ENCODE measurements at places on chromosomes 7 and 10. TPM values are rescaled to one million over a fixed set of nuclear protein-coding genes. Genes with fewer than 3 reads are reported as not detected.

GRCh38 chr10:43308986-43309385, 42.1 kb upstream of the RASGEF1A start:
- DNase-seq = peak; percentile 15

GRCh38 chr10:4784667-4785333, 41.2 kb upstream of the AKR1E2 start:
- DNase-seq = no peak

DNA sequence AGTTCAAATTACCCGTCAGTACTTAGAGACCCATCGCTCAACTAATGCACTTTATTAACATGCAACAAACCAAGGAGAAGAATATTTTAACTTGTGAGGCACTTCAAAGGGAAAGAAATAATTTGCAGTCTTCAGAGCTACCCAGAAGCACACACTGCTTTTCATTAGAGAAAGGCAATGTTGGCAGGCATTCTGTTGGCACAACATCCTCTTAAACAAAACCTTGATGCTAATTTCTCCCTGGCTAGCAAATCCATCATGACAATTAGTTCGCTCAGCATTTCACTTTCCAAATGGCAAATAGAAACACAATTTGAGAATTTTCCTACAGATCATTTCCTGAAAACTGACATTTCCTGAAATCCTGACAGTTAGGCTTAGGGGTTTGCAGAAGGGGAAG, 155.6 kb upstream of the FAM13C start:
- no peak for DNase-seq

GRCh38 chr7:4003503-4003902, 678.6 kb upstream of the FOXK1 start:
- no peak for DNase-seq

DNA sequence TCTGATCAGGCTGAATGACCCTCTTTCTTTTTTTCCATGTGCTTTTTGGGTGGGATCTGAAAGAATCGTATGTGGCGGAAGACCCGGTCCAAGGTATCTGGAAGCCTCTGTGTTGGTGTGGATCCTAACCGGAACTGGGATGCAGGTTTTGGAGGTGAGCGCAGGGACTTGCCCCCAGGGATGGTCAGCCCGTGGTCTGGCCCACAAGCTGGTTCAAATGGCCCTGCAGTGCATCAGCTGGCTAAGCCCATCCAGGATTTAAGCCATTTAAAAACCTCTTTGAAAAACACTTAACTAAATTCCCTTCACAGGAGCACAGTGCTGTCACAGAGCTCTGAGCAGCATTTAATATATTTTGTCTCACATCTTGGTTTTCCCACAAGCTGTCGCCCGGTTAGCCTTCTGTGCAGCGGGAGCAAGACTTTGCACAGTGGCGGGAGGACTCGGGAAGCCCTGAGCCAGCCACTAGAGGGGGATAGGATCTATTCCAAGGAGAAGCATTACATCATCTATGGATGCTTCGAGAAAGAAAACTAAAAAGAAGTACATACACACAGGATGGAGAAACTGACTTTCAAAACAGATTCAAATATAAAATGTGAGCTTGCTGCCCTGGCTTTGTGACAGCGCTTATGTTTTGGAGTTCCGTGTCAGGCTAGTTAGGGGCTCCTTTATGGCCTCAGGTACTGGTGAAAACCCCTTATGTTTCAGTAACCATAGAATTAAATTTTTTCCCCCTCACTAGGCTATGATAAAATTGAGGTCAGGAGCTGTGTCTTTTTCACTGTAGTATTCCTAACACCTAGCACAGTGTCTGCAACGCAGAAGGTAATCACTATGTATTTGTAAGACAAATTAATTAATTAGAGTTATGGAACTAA, 11.3 kb downstream of the CPA2 start:
- peak; percentile 77 for DNase-seq

GRCh38 chr7:86848226-86848625, 204.5 kb downstream of the GRM3 start:
- no peak for DNase-seq

GRCh38 chr10:86036544-86036831, 330.1 kb downstream of the GRID1 start:
- DNase-seq = no peak

DNA sequence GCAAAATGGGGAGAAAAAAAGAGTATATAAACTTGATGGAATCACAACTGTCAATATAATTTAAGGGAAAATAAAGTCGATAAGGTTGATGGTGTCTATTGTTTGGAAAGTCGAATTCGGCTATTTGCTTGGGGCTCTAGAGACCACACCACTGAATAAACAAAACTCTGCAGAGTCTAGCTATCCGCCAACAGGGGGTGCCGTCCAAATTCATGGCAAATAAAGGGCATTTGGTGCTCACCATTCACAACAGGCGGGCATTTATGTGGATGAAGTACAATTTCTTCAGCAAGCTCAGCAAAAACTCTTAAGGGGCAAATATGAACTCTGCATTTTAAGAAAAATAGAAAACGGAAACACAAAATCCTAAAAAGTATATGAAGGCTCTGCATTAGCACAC, 23.3 kb downstream of the CD36 start:
- DNase-seq = peak; percentile 7

DNA sequence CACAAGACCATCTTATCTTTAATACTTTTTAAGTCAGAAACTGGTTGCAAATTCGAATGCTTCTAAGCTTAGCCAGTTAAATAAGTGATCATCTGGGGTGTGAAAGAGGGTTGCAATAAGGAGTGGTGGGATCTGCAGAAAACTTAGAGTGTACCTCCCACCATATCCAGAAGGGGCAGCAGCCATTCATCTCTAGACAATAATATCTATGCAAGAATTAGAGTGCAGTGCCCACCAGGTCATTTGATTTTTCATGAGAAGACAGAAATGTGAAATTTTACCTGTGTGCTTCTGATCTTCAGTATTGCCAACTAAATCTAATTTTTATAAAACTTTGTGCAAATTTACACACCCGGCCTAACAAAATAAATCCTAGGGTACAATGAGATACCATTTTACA, 127.2 kb upstream of the SP4 start:
- DNase-seq = no peak

GRCh38 chr10:17453373-17454091, 863 bp downstream of the ST8SIA6 start:
- peak; percentile 54 for DNase-seq

- DNase-seq = peak; percentile 24
These were observed 9.7 kb upstream of the BICC1 start for GRCh38 chr10:58502956-58503355.

GRCh38 chr7:79091661-79092060, 361.8 kb downstream of the MAGI2 start:
- peak; percentile 45 for DNase-seq

GRCh38 chr7:27155816-27156507, 513 bp downstream of the HOXA7 start:
- DNase-seq = peak; percentile 78

GRCh38 chr7:132655131-132655727, 79.0 kb upstream of the PLXNA4 start:
- peak; percentile 8 for DNase-seq

GRCh38 chr10:97291357-97292096, 910 bp downstream of the ARHGAP19 start:
- DNase-seq = peak; percentile 36

GRCh38 chr10:43980313-43980712, 331.6 kb upstream of the ZNF32 start:
- DNase-seq = no peak

DNA sequence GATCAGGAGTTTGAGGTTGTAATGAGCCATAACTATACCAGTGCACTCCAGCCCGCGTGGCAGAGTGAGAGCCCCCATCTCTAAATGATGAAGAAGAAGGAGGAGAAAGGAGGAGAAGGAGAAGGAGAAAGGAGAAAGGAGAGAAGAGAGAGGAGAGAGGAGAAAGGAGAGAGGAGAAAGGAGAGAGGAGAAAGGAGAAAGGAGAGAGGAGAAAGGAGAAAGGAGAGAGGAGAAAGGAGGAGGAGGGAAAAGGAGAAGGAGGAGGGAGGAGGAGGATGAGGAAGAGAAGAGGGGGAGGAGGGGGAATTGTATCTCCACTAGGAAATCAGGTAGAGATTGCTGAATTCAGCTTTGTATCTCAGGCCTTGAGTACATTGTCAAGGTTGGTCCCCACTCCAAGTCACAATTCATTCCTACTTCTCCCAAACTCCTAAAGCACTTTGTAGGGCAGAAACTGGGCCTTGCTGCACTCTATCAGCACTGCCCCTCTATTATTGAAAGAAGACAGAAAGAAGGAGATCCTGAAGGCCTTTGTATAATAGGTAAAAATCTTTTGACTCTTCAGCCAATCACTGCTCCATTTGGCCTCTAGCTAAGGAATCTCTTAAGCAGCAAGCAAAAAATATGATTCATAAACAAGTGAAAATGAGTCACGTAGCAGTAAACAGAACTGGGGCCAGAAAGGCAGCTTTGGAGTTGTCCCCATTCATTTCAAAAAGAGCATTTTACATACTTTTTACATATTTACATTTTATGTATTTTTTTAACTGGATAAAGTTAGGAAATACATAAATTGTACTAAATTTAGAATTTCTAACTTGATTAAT, 178.0 kb downstream of the IMMP2L start:
- peak; percentile 73 for DNase-seq

GRCh38 chr10:109853921-109854320, 69.4 kb downstream of the XPNPEP1 start:
- DNase-seq = no peak

DNA sequence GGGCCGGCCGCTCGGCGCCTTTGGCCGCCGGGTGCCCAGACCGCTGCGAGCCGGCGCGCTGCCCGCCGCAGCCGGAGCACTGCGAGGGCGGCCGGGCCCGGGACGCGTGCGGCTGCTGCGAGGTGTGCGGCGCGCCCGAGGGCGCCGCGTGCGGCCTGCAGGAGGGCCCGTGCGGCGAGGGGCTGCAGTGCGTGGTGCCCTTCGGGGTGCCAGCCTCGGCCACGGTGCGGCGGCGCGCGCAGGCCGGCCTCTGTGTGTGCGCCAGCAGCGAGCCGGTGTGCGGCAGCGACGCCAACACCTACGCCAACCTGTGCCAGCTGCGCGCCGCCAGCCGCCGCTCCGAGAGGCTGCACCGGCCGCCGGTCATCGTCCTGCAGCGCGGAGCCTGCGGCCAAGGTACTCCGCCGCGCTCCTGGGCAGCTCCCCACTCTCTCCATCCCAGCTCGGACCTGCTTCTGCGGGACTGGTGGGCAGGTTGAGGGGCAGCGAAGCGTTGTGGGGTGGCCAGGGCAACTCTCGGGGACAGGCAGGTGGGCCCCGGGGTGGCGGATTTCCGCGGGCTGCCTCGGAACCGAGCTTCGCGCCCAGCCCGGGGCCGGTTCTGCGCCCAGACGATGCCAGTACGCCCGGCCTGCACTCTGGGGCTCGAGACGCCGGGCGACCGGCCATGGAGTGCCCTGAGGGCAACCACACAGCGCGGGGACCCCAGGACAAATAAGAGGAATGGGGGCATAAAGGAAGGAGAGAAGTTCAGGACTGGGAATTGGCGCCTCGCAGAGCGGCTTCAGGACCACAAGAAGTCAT, 578 bp downstream of the HTRA1 start:
- peak; percentile 57 for DNase-seq

- DNase-seq = no peak
These were observed 1217.6 kb upstream of the LRRN3 start for GRCh38 chr7:109873296-109873695.

ADAM12 gene
- polyA plus RNA-seq = 58.4 TPM

NPFFR1 gene
- not detected for polyA plus RNA-seq

CACNB2 gene
- 0.31 TPM for polyA plus RNA-seq

CNPY1 gene
- not detected for polyA plus RNA-seq

CPN1 gene
- polyA plus RNA-seq = not detected

FBXL13 gene
- polyA plus RNA-seq = 0.24 TPM

OR2A5 gene
- not detected for polyA plus RNA-seq

Measured in GM23248 (cell line).